ENCODE measurements at places on chromosomes 2 and 18.

- DNase-seq: no peak
These were observed 51.0 kb upstream of the CYP26B1 start for GRCh38 chr2:72198532-72199241.

DNA sequence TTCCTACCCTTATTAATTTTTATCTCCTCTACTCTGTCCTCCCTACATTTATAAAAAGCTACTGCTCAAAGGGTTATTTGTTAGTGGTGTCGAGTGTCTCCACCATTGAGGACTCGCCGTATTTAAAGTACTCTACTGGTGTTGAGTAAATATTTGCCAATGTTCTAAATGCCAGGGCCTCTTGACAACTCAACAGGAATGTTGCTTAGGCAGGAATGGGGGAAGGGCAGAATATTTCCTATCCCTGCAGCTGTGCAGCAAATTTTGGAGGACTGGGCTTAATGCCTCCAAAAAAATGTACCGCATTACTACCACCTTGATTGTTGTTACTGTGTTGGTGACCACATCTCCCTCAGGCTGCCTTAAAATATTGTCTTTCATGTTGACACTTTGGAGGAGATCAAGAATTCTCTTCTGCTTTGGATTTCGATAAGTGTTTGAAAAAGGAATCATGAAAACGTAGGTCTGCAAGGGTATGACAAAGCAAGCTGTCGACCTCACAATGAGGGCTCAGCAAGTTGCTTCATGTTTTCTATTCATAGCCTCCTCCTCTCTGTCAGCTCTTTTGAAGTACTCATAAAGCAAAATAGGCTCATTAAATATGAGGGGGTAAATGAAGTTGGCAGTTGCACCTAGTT, 84.3 kb downstream of the EFEMP1 start:
- no peak for DNase-seq

GRCh38 chr18:3115447-3116030, 102.6 kb upstream of the LPIN2 start:
- DNase-seq: no peak

DNA sequence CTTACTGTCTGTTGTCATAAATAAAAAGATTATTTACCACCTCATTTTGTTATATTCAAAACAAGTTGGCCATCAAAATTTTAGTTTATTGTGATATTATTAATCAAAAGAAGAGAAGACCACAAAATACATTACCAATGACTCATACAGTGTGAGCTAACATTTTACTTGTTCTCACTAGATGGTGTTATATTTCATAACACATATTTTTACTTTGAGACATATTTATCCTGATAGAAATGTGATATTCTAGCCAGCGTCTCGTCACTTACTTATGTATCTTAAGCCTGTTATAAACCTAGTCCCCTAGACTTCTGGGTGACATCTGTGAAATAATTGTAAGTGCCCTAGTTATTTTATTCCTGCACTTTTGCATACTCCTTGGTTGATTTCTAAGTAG, 263.2 kb downstream of the CDH7 start:
- DNase-seq: no peak

DNA sequence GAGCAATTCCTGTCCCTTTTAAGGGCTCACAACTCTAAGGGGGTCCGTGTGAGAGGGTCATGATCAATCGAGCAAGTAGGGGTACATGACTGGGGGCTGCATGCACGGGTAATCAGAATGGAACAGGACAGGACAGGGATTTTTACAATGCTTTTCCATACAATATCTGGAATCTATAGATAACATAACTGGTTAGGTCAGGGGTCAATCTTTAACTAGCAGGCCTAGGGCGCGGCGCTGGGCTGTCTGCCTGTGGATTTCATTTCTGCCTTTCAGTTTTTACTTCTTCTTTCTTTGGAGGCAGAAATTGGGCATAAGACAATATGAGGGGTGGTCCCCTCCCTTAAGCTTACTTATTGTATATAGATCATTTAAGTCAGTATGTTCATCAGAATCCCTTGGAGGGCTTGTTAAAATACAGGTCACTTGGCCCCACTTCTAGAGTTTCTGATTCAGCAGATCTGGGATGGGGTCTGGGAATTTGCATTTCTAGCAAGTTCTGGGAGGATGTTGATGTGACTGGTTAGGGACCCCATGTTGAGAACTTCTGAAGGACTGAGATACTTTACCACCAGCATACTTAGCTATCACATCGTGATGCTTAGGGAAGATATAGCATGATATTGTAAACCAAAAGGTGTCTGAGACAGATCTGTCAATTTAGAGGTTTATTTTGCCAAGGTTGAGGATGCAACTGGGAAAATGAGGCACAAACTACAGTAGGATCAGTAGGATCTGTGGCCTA, 2.8 kb upstream of the INPP4A start:
- no peak for DNase-seq

- peak; percentile 66 for DNase-seq
These were observed 683 bp upstream of the DNAJC27 start for GRCh38 chr2:24972315-24972961.

GRCh38 chr2:233968556-233968955, 51.4 kb downstream of the TRPM8 start:
- no peak for DNase-seq

DNA sequence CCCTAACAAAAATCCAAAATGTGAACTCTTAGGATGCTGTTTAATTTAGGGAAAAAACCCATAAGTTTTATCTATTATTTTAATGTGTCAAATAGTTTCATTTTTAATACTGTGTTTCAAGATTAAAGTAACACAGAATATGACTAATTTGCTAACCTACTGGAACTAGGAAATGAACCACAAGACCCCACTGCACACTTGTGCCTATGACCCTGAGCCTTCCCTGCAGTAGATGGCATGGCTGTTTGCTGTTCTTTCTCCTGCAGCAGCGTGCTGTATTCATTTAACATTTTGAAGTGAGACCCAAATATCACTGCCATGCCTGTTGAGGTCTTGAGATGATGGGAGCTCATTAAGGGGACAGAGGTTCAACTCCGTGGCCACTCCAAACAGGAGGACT, 565.2 kb upstream of the NRP2 start:
- no peak for DNase-seq

GRCh38 chr2:207230261-207231105, 64.7 kb upstream of the KLF7 start:
- DNase-seq: no peak

DNA sequence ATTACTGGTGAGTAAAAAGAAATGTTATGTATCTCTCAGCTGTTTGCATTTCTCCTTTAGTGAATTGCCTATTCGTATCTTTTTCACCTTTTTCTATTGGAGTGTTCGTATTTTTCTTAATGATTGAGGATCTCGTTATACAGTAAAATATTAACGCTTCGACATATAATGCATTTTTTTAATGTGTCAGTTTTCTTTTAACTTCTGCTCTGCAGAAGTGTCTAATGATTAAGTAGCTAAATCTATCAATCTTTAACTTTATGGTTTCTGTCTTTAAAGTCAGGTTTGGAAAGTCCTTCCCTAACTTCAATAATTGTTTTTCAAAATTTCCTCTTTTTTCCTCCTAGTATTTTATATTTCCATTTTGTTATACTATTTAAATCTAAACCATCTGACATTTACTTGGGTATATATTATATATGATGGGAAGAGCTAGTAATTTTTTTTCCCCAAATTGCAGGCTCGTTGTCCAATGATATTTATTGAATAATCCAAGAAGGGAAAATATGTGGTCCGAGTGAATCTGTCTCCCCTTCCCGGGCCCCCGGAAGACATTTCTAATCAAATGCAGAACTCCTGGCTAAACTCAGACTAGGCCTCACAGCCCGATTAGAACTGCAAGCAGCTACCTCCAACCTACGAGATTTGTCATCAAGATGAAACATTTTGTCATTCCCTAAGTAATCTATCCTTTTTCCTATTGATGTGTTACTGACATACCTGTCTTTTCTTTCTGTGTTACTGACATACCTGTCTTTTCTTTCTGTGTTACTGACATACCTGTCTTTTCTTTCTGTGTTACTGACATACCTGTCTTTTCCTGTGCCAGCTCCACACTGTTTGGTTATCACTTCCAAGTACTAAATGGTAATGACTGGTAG, 17.2 kb downstream of the PCBP1 start:
- DNase-seq: peak; percentile 78

- peak; percentile 95 for DNase-seq
These were observed at the start of gene VAPA for GRCh38 chr18:9913526-9914333. TSS of gene VAPA (plus strand) at chr18:9914016. CDS start at chr18:9914257, 241 bp downstream.

GRCh38 chr2:112343827-112344585, 68.6 kb downstream of the ZC3H6 start:
- no peak for DNase-seq

DNA sequence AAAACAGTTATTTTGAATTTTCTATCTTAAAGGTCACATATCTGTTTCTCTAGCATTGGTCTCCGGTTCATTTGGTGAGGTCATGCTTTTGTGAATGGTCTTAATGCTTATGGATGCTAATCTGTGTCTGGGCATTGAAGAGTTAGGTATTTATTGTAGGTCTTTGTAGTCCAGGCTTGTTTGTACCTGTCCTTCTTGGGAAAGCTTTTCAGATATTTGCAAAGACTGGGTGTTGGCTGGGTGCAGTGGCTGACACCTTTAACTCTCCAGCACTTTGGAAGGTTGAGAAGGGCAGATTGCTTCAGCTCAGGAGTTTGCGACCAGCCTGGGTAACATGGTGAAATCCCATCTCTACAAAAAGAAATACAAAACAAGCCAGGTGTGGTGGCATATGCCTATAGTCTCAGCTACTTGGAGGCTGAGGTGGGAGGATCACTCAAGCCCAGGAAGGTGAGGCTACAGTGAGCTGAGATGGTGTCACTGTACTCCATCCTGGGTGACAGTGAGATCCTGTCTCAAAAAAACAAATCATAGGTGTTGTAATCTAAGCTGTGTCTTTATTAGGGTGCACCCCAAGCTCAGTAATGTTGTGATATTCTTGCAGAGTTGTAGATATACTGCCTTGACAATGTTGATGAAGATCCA, 82.3 kb downstream of the FAM117B start:
- no peak for DNase-seq

DNA sequence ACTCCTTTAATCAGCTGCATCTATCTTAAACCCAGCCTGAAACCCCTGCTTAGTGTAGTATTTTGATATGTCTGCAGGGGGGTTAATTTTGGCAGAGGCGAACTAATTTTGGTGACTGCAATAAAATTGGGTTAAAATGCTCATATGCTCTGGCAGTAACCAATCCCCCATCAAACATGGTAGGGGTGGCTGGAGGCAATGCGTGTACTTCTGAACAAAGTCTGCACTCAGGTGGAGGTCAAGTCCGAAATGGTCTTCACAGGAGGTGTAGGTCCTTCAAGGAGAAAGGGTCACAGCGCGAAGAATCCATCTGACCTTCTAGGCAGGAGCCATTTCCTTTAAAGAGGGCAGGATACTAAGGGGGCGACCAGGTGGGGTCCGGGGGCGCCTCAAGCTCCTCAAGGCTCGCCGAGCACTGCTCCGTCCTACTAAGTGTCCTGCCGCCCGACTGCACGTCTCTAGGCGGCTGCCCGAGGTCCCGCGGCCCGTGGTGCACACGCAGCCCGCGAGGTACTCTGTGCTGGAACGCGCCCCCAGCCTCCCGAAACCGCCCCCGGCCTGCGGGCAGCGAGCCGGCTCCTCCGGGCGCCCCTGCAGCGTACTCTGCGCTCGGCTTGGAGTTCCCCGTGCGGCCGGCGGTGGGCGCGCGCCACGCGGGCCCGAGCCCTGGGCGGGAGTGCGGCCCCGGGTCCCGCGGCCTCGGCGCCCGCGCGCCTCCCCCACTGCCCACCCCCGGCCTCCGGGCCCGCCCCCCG, 1.7 kb upstream of the LDLRAD4 start:
- peak; percentile 51 for DNase-seq

DNA sequence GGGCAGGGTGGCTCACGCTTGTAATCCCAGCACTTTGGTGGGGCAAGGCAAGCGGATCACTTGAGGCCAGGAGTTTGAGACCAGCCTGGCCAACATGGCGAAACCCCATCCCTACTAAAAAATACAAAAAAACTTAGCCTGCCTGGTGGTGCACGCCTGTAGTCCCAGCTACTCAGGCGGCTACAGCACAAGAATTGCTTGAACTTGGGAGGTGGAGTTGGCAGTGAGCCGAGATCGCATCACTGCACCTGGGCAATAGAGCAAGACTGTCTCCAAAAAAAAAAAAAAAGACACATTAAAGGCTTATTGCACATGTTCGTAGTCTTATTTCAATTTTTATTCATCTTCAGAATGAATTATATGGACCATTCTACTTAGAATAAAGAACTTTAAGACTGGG, 110.2 kb downstream of the BMPR2 start:
- no peak for DNase-seq

DNA sequence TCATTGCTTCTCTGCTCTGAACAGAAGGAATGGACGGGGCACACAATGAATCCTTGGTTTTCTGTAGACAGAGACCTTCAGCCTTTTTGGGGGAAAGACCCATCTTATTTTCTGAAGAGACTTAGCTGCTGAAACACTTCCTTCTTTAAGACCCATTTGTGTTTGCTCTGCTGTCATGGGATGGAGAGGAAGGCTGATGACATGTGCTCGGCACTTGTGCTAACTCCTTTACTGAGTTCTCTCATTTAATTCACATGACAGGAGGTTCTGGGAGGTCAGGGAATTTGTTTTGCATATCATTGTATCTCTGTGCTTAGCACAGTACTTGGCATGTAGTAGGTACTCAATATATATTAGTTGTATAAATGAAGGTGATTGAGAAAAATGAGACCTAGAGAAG, 39.0 kb downstream of the OXER1 start:
- DNase-seq: no peak

DNA sequence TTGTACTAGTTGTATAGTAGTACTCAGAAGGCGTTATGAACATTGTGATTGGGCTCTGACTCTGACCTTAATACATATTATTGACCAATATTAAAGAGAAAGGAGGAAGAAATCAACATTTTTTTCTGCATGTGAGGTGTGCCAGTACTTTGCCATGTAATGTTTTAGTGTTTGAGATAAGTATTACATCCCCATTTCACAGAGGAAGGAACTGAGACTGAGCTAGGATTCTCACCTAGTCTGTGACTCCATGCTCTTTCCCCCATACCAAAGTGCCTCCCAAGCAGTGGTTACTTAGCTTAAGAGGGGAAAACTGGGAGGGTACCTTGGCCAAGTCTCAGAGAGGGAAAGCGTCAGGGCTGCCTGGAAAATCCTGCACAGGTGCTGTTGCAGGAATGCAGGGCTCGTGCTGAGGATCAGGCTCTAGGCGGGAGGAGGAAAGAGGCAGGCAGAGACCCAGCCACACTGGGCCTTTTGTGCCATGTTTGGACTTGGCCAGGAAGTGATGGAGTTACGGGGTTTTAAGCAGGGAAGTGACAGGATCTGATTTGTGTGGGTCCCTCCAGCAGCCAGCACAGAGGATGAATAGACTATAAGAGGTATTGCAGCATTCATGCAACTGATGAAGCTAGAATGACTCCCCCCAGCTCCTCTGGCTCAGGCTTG, 1.7 kb downstream of the PNKD start:
- DNase-seq: no peak

DNA sequence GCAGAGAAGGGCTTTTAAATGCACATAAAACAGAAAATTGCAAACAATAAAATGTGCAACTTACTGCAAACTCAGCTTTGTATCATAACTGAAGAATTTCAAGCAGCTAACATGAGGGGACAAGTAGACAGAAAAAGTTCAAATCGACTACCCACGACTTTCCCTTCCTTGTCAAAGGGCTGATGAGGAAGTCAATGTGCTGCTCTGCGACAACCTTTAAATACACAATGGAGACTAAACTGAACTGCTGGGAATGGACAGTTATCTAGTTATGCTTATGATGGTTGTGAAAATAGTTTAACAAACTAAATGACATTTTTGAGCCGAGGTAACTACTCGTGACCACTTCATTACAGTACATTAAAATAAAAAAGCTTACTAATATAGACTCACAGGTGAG, 84.1 kb downstream of the INO80D start:
- DNase-seq: no peak
